ENCODE measurements at places on chromosomes 3 and 15.
A peak's percentile ranks its signal among the peaks of the same experiment; 100 is the strongest.

- DNase-seq = no peak
These were observed 460.8 kb downstream of the SOX2 start for GRCh38 chr3:182172534-182172933.

DNA sequence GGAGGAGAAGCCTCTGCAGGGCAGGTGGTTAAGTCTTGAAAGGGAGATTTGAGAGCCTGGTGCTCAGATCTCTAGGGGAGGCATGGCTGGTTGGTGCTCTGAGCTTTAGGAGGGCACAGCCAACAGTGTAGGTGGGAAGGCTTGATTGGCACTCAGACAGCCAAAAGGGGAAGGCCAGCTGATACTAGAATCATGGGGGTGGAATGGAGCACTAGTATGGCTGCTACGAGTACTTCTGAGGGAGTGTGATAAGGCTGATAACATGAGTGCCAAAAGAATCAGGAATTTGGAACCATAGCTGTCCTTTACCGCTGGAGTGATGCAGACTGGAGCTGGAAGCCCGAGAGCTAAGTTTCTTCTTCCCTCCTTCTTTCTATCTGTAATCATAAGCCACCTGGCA is 184.6 kb upstream of the TBC1D5 start:
- no peak for DNase-seq

- DNase-seq = no peak
These were observed 108.9 kb upstream of the ABHD17C start for GRCh38 chr15:80586161-80586560.

DNA sequence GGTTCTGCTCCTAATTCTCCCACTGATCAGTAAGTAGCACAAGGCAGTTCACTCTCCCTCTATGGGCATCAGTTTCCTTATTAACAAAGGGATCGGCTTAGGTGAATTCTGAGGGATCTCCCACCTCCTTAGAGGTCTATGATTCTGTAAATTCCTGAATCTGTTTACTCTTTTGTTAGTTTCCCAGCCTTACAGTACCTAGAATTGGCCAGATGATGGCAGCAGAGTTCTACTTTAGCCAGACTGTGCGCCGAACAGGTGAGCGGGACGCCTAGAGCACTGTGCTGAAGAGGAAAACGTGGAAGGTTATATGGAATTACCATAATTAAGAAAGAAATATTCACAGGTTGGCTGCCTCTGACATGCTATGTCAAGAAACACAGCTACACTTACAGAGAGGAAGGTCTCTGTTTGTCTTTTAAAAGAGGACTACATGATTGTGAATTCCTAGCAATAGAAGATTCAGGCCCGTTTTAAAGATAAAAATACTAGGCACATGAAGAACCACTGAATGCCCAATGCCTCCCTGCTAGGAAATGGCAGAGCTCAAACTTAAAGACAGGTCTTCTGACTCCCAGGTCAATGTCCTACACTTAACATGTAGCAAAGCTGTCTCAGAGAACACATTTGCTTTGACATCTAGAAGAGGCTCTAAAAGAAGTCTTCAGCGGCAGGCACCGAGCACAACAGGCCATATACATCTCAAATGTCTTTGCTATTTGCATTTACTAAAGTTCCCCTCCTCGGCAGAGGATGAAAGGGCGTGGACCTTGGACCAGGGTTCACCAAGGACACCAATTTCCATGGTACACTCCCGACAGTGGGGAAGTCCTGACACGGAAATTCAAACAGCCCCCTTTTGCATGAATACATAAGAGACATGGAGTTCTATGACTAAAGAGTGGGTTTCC is 259.9 kb downstream of the FGF12 start:
- peak; percentile 53 for DNase-seq

- no peak for DNase-seq
These were observed 58.8 kb upstream of the MYZAP start for GRCh38 chr15:57532731-57533447.

DNA sequence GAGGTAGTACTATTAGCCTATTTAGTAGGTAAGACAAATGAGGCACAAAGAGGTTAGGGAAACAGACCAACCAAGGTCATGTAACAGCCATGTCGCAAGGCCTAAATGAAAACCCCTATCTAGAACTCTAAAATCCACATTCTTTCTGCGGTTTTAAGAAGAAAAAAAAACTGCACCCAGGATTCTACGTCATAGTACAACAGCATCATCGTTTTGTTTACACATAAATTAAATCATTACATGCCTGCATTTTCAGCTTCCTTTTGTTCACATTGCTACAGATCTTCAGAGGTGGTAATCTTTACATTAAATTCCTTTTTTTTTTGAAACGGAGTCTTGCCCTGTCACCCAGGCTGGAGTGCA is 548 bp upstream of the PSMD6 start:
- DNase-seq = no peak

GRCh38 chr3:155712008-155712407 is 32.9 kb downstream of the PLCH1 start:
- no peak for DNase-seq

DNA sequence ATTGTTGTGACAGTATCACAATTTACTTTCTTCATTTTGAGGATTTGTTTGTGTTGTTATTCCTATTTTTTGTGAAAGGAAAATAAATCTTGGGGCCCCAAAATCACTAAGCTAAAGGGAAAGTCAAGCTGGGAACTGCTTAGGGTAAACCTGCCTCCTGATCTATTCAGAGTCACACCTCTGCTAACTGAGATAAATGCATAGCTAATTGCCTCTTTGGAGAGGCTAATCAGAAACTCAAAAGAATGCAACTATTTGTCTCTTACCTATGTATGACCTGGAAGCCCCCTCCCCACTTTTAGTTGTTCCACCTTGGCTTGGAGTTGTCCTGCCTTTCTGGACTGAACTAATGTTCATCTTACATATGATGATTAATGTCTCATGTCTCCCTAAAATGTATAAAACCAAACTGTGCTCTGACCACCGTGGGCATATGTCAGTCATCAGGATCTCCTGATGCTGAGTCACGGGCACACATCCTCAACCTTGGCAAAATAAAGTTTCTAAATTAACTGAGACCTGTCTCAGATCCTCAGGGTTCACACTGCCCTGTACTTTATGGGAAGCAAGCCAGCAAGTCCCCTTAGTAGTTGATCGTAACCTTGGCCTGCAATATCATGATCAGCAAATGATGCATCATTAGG is 523.2 kb upstream of the GOLIM4 start:
- DNase-seq = no peak

DNA sequence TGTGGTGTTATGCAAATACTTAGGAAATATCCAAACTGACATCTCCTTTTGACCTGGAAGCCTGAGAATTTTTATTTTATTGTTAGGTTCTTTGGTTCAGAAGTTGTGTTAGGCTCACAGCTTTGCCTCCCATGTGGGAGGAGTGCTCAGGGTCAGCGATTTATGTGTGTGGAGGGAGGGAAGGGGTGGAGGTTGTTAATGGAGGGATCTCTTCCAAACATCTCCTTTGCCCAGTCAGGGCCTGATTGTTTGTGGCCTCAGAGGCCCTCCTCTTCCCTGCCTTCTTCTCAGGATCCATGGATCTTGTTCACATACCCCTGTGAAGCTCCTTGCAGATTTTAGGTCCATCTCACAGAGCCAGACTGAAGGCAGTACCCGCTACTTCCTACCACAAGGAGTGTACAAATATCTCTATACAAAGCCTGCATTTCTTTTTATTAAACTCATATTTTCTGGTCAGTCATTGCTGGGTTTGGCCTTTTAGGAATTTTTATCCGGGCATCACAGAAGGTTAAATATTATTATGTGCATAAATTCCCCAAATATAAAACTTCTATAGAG is 40.3 kb downstream of the BBX start:
- DNase-seq = no peak

- DNase-seq = no peak
These were observed 25.1 kb downstream of the POLR2M start for GRCh38 chr15:57731530-57732103.

- DNase-seq = no peak
These were observed 261.7 kb downstream of the SLC9A9 start for GRCh38 chr3:143586576-143586975.

DNA sequence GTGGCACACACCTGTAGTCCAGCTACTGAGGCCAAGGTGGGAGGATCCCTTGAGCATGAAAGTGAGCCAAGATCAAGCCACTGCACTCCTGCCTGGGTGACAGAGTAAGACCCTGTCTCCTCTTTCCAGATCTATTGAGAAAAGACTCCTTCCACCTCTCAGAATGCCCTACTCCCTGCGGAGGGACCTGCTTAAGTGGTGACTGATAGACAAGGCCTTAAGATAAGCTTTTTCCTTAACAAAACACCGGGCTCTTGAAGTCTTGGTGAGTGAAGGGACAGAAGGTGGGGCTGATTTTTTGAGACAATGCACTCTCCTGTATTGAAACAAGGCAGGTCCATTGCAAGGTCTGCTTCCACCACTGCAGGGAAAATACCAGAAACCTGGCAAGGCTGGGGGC is 338.4 kb upstream of the FRG2C start:
- DNase-seq = no peak

- no peak for DNase-seq
These were observed 83.5 kb downstream of the FMN1 start for GRCh38 chr15:33111041-33111451.

- no peak for DNase-seq
These were observed 9.9 kb downstream of the ATRIP start for GRCh38 chr3:48456456-48456855.

GRCh38 chr15:69661446-69661845 is 208.8 kb downstream of the RPLP1 start:
- no peak for DNase-seq

Data from SK-N-MC (cell line).